Right lobe of liver (tissue), 6 donors: ENCODE measurements at places on chromosomes 13 and 19.
A peak's percentile ranks its signal among the peaks of the same experiment; 100 is the strongest.

DNA sequence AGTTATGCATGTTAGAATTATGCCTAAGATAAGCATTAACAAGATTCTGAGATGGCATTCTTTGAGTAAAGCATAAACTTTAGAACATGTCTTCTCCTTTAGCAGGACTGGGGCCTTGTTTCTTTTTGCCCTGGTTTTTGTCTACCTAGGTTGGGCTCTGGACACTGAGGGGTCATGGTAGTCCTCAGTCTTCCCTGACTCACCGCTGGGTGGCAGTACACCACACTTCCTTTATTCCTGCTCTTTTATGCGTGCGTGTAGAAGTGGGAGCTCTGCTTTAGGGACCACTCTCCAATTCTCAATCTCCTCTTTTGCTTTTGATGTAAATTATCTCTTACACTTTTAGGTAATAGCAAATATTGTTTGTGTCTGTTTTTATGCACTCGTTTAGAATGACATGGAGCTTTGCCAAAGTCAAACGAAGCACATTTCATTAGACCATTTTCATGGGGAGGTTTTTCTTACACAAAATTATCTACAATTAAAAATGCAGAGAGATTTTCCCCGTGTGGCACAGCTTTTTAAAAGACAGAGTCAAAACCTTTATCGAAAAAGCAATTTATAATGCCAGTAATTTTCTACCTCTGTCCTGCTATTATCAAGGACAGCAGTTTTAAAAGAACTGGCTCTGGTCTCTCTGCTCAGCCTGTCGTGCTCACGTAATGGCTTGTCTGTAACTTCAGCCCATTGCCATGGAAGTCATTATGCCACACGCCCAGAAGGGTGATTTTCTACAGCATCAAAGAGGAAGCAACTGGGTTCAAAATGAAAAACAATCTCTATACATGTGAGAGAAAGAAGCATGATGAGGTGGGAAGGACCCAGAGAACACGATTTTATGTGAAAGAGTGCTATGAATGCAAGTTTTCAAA, 413.9 kb downstream of the COG6 start:
- peak; percentile 67 for DNase-seq

DNA sequence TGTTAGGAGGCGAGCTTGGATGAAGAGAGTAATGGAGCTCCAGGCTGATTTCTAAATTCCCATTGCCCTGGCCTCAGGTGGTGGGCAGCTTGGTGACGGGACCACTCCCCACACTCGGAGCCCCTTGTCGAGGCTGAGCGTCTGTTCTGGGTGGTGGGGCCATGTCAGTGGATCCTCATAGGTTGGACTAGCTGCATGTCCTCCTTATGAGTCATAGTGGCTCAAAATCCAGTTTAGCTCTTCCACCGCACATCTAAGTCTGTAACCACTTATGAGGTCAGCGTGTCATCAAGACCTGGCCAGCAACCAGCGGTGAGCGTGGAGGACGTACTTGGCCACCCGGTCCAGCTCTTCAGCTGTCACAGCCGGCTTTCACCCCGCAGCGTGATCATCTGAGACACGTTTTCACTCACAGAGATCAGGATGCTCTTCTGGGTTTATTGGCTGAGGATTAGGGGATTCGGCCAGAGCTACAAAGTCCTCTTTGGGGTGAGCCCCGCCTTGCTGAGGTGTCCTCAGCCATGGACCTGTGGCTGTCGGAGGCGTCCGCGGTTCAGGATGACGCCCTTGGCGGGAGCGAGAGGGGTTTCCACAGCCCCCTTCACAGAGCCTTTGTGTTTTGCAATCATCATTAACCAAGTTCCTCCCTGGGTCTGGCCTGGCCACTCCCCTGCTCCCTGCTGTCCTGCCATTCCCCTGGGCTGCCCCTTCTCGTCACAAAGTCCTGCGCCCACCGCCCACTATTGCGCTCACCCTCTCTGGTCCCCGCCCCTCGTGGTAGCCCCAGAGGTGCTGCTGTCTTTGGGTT, 41.9 kb downstream of the ADPRHL1 start:
- DNase-seq, result no peak

DNA sequence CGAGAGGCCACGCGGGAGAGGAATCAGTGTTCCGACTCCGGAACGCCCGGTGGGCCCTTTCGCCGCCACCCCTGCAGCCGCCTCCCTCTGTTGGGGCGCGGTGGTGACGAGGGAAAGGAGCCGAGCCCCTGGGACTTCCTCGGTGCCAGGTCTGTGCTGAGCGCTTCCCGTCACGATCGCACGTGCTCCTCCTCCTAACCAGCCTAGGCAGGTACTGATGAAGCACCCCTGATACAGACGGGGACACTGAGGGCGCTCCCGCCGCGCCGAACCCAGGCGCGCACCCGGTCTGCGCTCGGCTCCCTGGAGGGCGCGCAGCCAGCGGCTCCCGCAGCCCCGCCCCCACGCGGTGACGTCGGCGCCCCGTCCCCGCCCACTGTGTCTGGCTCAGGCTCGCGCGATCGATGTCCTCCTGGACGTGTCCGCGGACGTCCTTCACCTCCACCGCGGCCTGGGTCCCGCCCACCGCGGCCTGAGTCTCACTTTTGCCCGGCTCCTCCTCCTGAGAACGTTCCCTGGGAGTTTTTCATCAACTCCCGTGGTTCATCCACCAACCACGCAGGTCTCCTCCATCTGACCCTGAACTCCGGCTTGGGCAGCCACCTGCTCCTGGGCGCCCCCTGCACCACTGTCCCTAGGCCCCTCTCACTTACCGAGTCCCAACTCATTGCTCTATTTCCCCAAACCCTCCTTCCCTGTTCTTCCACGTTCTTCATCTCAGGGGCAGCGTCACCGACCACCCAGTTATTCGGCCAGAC, 2.6 kb upstream of the KLK15 start:
- DNase-seq, result peak; percentile 91

- no peak for DNase-seq
Measured at GRCh38 chr13:95239283-95239682, 62.0 kb downstream of the ABCC4 start.

- DNase-seq, result peak; percentile 42
Measured at GRCh38 chr19:6225232-6225865, 54.4 kb downstream of the MLLT1 start.
